AG09319 (cell line): ENCODE measurements at places on chromosomes 4 and X.

DNA sequence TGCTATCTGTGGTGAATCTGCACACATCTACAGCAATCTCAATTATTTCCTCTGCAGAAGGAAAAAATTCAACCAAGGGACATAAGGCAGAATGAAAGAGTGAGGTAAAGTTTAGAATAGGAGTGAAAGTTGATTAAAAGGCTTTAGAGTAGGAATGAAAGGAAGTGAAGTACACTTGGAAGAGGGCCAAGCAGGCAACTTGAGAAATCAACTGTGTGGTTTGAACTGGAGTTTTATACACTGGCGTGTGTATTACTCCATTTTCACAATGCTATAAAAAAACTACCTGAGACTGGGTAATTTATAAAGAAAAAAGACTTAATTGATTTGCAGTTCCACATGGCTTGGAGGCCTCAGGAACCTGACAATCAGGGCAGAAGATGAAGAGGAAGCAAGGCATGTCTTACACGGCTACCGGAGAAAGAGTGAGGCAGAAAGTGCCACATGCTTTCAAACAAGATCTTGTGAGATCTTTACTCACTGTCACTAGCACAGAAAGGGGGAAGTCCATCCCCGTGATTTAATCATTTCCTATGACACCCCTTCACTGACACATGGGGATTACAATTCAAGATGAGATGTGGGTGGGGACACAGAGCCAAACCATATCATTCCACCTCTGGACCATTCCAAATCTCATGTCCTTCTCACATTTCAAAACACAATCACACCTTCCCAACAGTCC is 234.8 kb downstream of the IL15 start:
- DNase-seq = no peak

DNA sequence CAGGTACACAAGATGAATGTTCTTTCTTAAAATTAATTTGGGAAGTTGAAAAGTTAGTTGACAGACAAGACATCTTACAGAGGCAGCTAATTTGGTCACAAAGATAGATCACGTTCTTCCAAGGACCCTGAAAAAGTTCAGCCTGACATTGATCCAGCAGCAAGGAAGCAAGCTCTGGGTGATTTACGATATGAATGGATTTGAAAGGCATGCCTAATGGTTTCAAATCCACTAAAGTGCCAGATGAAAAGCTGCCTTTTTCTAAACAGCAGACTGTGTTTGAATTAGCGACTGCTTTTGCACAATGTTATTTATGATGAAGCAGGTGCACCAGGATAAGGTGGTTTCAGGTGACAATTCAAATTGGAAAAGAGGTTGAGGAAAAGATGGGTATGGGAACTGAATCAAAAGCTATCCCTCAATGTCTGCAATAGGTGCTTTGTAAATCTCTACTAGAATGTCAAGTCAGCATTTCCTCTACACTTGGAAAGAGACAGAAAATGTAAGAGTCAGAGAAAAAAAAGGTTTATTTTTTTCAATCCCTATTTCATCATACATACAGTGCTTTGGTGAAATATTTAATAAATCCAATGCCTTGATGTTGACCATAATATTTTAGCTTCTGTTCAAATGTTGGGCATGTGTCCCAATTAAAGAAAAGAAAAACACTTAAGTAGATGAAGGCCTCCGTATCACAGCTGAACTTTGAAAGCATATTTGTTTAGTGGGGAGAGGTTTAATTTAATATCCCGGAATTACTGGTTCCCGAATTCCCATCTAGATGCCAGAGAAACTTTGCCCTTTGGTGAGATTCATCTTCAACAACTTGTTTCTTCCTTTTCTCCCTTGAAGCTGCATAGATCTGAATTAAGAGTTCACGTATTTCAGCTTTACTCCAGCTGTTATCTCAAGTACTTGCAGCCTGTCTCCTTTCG is 6.0 kb downstream of the RASGEF1B start:
- no peak for DNase-seq

DNA sequence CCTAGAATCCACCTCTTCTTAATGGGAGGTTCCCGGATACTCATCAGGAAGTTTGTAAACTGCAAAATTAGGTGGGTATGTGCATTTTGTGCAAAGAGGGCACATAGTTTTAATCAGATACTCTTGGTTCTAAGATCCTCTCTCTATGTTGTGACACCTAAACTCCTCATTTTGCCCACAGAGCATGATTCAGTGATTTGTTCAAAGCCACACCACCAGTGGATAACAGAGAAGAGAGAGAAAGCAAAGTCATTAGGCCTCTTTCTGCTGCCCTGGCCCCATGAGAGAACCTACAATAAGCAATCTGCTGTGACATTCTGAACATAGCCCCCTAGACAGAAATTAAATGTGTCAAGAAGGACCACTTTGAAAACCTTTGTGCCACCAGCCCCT is 72.3 kb upstream of the STIM2 start:
- no peak for DNase-seq

- DNase-seq = no peak
Observed at GRCh38 chr4:88989990-88990389, 67.0 kb downstream of the FAM13A start.

DNA sequence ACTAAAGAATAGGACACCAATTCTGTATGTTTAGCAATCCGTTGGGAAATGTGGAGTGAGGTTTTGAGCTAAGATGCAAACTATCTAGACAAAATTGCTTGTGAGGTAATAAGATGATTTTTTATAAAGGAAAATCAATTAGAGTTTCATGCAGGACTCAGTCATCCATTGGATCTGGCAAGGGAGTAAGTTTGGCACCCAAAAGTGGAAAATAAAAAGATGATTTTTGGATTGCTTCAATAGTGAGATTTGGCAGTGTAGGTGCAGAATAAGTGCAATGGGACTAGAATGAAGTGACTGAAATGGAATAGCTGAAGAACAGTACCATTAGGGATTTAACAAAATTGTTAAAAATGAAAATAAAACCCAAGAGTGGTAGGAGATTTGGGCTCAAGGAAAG is 290.5 kb upstream of the EPHA5 start:
- no peak for DNase-seq

DNA sequence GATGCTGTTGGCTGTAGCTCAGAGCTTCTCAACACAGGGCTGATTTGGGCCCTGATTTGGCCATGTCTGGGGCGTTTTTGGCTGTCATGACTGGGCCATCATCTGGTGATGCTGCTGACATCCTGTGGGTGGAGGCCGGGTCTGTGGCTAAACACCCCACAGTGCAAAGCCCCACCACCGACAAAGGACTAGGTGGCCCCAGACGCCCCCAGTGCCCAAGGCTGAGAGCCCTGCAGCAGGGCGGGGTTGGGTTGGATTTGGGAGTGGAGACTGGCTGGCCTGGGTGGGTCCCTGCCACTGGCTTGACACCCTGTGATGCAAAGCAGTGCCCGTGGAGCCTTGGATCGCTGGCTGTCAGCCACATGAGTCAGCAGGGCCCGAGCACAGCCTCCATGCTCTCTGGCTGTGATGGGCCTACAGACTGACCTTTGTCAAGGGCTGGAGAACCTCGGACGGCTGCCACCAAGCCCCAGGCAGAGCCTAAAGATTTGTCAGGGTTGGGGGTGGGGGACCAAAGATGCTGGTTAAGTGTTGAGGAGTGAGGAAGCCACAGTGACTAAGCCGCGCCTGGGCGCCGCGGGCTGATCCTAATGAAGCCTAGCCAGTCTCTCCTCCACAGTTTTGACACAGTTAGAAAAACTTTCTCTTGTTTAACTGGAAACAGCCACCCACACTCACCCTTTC is 28.3 kb downstream of the CYTL1 start:
- peak; percentile 90 for DNase-seq

GRCh38 chr4:56739066-56739777 is 58.1 kb upstream of the HOPX start:
- DNase-seq = no peak

- no peak for DNase-seq
Observed at GRCh38 chr4:99710681-99711345, 53.2 kb upstream of the C4orf54 start.

DNA sequence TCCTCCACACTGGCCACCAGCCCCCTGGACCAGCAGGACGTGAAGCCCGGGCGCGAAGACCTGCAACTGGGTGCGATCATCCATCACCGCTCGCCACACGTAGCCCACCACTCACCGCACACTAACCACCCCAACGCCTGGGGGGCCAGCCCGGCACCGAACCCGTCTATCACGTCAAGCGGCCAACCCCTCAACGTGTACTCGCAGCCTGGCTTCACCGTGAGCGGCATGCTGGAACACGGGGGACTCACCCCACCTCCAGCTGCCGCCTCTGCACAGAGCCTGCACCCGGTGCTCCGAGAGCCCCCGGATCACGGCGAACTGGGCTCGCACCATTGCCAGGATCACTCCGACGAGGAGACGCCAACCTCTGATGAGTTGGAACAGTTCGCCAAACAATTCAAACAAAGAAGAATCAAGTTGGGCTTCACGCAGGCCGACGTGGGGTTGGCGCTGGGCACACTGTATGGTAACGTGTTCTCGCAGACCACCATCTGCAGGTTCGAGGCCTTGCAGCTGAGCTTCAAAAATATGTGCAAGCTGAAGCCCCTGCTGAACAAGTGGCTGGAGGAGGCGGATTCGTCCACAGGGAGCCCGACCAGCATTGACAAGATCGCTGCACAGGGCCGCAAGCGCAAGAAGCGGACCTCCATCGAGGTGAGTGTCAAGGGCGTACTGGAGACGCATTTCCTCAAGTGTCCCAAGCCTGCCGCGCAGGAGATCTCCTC is 600 bp downstream of the POU3F4 start:
- DNase-seq = no peak

- DNase-seq = no peak
Observed at GRCh38 chrX:11745881-11746280, 12.2 kb upstream of the MSL3 start.

- DNase-seq = no peak
Observed at GRCh38 chr4:102826105-102826889, 1.1 kb downstream of the UBE2D3 start.

DNA sequence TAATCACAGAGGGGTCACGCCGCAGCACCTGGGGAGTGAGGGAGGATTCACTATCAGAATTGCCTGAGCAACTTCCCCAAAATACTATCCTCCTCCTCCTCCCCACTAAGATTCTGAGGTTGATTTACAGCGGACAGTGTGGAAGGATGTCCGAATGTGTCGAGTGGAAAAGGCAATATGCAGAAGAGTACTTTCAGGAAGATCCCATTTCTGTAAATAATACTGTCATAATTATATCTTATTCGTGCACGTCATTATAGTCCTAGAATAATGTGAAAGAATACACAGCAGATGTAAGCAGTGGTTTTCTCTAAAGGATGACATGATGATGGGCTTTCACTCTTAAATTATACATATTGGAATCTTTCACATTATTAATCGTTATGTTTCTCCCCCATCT is 149.8 kb upstream of the NOCT start:
- no peak for DNase-seq

DNA sequence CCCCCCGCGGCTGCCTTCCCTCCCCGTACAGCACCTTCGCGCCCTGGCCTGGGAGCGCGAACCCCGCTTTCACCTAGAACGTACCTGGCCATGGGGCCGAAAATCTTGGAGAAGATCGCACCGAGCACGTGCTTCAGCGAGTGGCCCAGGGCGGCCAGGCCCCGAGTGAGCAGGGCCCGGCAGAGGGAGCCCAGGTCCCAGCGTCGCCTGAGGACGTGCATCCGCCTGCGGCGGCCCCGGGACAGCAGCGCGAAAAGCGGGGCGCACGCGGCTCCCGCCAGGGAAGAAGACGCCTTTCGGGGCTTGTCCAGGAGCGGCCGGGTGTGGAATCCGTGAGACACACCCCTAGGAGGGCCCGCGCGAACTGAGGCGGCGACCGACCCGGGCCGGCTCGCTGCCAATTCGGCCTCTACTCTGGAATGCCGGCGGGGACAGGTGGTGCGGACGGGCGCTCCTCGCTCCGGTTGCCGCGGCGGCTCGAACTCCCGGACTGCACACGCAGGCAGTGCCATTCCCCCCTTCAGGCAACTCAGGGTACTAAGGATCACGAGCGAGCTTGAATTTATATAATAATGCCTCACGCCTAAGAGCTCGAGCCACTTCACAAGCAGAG is at the start of gene HS6ST2:
TSS of gene HS6ST2 (minus strand) at position 539 of the 613 bp plus-strand sequence.
- DNase-seq = no peak

GRCh38 chr4:123520325-123520724 is 123.7 kb downstream of the SPRY1 start:
- DNase-seq = no peak

- no peak for DNase-seq
Observed at GRCh38 chr4:160142579-160142978, 1039.7 kb downstream of the RAPGEF2 start.

- no peak for DNase-seq
Observed at GRCh38 chrX:95427389-95427788, 1257.3 kb upstream of the DIAPH2 start.

GRCh38 chrX:465418-466215 is 78.9 kb upstream of the PPP2R3B start:
- no peak for DNase-seq

DNA sequence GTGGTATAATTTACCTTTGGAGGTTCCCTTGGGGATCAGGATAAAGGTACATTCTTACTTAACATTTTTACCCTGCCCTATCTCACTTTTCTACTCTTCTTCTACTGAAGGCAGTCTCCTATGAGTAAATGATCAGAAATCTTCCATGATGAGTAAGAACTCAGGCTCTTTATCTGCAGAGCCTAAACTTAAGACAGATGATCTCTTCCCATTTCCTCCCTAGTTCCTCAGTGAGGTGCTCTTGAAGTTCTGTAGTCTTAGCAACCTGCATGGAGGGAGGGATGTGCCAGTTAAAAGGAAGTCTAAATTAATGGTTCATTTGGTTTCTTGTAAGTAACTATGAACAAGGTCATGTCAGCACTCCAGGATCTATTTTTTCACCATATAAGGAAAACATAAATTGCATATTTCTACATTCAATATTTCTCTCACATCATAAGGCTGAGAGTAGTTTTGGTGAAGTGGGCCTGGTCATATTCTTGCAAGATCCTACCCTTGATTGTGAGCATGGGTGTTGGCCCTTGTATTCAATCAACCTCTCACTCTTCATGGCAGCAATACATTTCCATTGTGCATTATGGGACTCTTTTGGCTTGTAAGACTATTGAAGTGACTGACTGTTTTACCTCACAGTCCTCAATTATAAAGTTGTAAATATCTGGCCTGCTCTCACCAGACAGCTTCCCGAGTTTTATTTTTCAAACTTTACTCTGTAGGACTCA is 295.5 kb downstream of the SLC7A11 start:
- no peak for DNase-seq

DNA sequence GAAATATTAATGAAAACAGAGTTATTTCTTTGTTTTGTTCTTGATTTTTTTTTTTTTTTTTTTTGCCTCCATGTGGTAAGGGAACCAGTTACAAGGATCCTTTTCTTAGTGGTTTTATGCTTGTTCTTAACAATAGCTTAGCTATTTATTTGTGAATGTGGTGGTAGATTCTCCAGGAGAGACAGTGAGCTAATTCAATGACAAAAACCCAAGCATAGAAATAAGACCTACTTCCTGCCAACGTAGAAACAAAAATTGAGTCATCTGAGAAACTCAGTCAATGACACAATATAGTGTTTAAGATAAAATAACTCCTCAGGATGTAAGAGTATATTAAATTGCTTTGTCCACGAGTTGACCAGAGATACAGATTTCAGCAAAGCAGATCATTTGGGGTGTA is 863.8 kb upstream of the PABPC4L start:
- no peak for DNase-seq
